ENCODE measurements at places on chromosomes 1 and 21.

DNA sequence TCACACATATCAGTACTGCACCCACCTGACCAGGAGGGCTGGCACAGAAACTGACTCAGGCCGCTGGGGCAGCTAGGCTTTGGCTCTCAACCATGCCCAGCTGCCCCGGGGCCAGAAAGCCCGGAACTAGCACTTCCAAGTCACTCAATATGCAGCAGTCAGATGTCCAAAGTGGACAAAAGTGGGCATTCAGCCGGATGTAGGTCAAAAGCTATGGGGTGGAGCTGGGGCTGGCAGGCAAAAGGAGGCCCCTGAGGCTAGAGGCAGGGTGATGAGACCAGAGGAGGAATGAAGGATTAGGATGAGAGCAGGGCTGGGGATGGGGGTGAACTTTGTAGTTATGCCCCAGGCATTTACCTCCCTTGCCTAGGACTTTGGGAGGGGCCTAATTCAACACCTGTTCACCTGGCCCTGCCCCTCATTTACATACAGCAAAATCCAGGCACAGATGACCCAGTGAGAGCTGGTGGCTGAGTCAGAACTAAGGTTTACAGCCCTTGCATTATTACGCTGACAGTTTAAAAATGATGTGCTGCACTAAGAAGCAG, 30.7 kb upstream of the EDN2 start:
- peak; percentile 82 for DNase-seq

- peak; percentile 93 for DNase-seq
Observed at GRCh38 chr1:26945728-26946127, 14.5 kb downstream of the KDF1 start.

DNA sequence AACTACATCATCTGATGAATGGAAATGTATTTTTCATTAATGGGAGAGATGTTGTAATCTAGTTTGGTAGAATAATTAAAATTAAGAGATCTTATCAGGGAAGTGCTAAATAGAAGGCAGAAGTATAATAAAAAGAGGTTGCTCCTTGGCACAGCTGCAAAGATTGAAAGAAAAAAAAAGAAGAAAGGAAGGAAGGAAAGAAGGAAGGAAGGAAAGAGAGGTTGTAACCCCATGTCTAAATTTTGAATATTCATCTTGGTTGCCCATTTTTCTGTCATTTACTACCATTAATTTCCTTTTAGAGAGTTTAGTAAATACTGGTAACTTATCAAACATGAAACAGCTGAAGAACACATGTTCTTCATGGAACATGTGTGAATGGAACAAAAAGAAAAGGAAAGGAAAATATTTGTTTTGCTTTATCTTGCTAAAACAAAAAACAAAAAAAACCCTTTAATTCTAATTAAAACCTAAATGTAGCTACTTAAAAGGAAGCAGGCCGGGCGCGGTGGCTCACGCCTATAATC, 10.5 kb upstream of the MDM4 start:
- no peak for DNase-seq

DNA sequence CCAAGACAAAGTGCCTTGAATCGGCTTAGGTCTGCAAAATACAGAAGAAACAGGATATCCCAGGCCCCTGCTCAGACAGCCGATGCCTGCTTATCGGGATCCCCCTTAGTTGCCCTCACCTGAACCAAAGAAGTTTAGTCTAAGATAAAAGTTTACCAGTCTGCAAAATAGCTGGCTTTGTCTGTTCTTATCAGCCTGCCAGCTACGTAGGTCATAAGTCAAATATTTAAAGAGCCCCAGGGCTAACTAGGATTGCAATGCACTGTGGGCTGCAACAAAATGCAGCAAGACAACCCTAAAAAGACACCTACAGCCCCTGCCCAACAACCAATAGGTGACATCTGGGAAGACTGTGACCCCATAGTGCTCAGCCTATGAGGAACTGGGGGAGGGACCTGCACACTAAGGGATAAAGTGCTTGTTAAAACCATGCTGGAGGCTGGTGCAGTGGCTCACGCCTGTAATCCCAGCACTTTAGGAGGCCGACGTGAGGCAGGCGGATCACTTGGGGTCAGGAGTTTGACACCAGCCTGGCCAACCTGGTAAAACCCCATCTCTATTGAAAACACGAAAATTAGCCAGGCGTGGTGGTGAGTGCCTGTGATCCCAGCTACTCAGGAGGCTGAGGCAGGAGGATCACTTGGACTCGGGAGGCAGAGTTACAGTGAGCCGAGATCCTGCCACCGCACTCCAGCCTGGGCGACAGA, 27.4 kb downstream of the LRRC3 start:
- DNase-seq, result no peak

- DNase-seq, result peak; percentile 71
Observed at GRCh38 chr1:145716641-145717345, 2.5 kb upstream of the CD160 start.

DNA sequence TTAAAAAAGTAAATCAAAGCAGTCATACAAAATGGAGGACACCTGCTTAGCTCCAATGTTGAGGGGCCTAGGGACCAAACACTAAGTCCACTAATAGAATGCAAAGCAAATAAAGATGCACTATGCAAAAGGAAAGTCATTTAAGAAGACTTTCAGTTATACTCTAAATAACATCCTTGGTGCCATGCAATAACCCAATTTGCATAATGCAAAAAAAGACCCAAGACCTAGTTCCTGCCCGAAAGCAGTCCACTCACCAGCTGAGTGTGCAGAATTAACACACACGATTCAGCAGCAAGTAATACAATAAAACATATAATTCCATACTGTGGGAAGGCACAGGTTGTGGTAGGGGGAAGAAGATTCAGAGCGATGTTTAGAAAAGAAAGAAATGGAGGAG, 101.8 kb downstream of the TGFBR3 start:
- no peak for DNase-seq

- no peak for DNase-seq
Observed at GRCh38 chr1:154574716-154575115, 7.1 kb downstream of the CHRNB2 start.

GRCh38 chr1:37423810-37424209, 50.6 kb upstream of the ZC3H12A start:
- DNase-seq, result no peak

DNA sequence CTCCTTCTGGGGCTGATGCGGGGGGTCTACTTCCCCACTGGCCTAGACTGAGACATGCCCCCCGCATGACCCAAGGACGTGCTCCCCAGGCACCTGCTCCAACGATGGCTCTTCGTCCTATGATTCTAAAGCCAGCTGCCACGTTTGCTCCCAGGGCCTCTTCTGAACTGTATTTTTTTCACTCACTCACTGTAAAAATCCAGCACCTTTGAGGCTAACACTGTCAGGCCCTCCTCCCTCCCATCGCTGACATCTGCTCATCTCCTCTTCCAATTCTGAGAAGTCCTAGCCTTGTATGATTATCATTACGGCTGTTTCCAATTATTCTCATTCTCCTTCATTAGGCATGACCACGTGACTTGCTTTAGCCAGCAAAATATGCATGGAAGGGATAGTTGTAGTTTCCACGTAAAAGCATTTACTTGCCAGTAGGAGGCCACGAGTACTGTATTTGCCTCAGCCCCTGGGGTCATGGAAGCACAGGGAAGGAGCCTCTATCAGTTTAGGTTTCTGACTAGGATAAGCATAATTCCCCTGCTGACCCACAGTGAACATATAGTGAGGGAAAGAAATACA, 19.1 kb upstream of the EDN2 start:
- DNase-seq, result no peak
